ENCODE measurements at places on chromosomes 1 and 21. TPM values are rescaled to one million over a fixed set of nuclear protein-coding genes. Genes with fewer than 3 reads are reported as not detected.

The MTARC2 gene
- 5.4 TPM for total RNA-seq

The BRDT gene
- not detected for total RNA-seq

The TMPRSS3 gene
- total RNA-seq, result not detected

The OLFM3 gene
- 2.8 TPM for total RNA-seq

The DDX59 gene
- total RNA-seq, result 9.6 TPM

The GJA4 gene
- not detected for total RNA-seq

The AQP10 gene
- not detected for total RNA-seq

The VANGL2 gene
- 11.1 TPM for total RNA-seq

The LAPTM5 gene
- 34.9 TPM for total RNA-seq

The DNM3 gene
- total RNA-seq, result 12.1 TPM

The KIRREL1 gene
- 26.4 TPM for total RNA-seq

The MTF2 gene
- total RNA-seq, result 57.2 TPM

The TSPAN2 gene
- total RNA-seq, result 0.02 TPM
